ENCODE measurements at places on chromosomes 4 and X. TPM values are rescaled to one million over a fixed set of nuclear protein-coding genes. Genes with fewer than 3 reads are reported as not detected.

MAGEA11 gene
- total RNA-seq, result not detected

OTC gene
- not detected for total RNA-seq

HS3ST1 gene
- 0.27 TPM for total RNA-seq

NWD2 gene
- not detected for total RNA-seq

- H3K36me3 ChIP-seq, result peaks cover 11% of the 10 kb centered on the region
- no peaks in the 10 kb centered on the region for H3K27me3 ChIP-seq
- DNase-seq, result no peak
Measured at GRCh38 chr4:138437263-138437851, 195.2 kb upstream of the SLC7A11 start.

DNA sequence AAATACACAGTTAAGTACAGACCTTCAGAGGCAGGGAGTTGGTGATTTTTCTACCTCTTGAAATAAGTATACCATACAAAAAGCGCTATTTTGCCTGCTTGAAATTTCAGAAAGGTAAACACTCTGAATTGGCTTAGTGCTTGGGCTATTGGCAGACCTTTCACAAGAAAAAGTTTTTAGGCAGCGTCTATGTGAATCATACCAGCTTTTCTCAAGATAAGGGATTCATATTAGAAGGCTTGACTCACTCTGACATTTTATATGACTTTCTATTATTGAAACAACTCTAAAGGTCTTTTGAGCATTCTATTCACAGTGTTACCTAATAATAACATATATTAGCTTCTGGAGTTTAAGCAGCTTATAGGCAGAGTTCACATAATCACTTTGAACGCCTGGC is 286.4 kb upstream of the FAT1 start:
- no peaks in the 10 kb centered on the region for H3K36me3 ChIP-seq
- peaks cover 18% of the 10 kb centered on the region for H3K4me1 ChIP-seq
- H3K4me3 ChIP-seq, result no peak overlapping the region
- no peak overlapping the region for H3K27ac ChIP-seq
- no peak for DNase-seq

Data from osteocyte (in vitro differentiated cells).